Right hindlimb (tissue), 1 donor: ENCODE measurements at places on chromosomes 6 and 20.

- DNase-seq, result no peak
Measured at GRCh38 chr6:165117121-165117520, 192.3 kb downstream of the C6orf118 start.

DNA sequence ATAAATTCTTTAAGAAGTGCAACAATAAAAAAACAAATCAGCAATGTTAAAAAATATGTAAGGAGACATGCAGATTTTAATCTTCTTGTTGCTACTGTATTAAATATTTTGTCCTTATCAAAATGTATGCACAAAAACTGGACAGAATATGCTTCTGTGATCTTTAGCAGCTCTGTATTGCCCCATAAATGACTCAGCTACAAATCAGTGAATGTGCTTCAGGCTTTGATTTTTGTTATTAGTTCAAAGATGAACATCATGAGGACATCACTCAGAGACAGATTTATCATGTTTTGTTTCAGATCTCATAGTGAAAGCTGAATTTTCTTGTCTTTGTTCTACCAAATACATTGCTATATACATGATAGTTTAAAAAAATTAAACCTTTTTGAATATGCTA, 312.4 kb downstream of the GRIK2 start:
- no peak for DNase-seq

DNA sequence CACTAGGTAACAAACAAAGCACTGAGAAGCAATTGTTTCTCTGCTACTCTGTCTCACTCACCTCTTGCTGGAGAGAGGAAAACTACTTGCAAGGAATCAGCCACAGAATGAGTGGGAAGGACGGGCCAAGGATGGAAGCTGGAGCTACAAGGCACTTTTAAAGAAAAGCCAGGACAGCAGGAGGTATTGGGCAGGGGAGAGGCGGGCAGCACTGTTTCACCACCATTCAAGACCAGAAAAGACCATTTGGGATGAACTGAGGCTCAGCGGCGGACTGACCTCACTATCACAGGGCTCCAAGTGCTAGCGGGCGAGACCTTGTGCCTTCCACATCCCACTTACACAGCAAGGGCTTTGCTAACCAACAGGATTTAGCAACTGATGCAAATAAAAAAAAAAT, 137.4 kb downstream of the IPCEF1 start:
- no peak for DNase-seq

GRCh38 chr6:84002226-84002625, 31.3 kb upstream of the MRAP2 start:
- no peak for DNase-seq

- DNase-seq, result no peak
Measured at GRCh38 chr6:118719351-118720124, 68.1 kb upstream of the CEP85L start.

DNA sequence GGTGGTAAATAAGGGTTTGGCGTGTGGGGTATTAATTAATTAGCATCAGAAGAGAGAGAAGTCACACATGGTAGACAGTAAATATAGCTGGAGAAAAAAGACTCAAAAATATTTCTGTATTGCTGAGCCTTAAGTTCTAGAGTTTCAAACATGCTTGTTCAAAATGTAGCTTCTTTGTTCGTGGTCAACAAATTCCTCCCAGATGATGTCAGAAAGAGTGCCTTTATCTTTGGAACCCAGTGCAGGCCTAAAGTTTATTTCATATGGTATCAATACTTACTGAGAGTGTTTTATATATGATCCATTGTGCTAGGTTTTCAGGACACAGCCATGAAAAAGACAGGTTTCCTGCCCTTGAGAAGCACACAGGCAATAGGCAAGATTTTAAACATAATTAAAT, 18.3 kb downstream of the MARCKS start:
- DNase-seq, result no peak

DNA sequence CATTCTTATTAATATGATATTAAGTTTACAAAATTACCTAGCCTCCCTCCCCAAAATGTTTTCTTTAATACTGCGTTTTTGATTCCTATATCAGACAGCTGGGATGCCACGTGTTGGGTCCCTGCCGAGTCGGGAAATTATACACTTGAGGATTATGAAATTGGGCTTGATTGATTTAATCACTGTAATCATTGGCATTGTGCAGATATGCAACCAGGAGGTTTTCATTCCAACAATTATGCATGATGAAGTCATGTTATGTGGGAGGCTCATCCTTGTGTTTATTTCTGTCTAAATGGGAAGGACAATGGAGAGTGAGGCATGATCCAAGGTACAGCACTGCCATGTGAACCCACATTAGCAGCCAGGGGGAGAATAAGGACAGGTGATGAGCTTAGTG, 30.6 kb upstream of the RIPOR2 start:
- no peak for DNase-seq

- DNase-seq, result peak; percentile 33
Measured at GRCh38 chr20:14418376-14418775, 81.0 kb upstream of the FLRT3 start.
